ENCODE measurements at places on chromosomes 7 and 10. TPM values are rescaled to one million over a fixed set of nuclear protein-coding genes. Genes with fewer than 3 reads are reported as not detected.

The APBB1IP gene
- total RNA-seq, result 5.9 TPM

GRCh38 chr10:63481815-63482421 lies 16.1 kb upstream of the JMJD1C start:
- DNase-seq, result peak; percentile 16

- no peak for DNase-seq
Observed at GRCh38 chr7:65609131-65609530, 235.5 kb downstream of the ZNF92 start.

- DNase-seq, result no peak
Observed at GRCh38 chr10:45371560-45371959, 2.5 kb upstream of the ALOX5 start.

DNA sequence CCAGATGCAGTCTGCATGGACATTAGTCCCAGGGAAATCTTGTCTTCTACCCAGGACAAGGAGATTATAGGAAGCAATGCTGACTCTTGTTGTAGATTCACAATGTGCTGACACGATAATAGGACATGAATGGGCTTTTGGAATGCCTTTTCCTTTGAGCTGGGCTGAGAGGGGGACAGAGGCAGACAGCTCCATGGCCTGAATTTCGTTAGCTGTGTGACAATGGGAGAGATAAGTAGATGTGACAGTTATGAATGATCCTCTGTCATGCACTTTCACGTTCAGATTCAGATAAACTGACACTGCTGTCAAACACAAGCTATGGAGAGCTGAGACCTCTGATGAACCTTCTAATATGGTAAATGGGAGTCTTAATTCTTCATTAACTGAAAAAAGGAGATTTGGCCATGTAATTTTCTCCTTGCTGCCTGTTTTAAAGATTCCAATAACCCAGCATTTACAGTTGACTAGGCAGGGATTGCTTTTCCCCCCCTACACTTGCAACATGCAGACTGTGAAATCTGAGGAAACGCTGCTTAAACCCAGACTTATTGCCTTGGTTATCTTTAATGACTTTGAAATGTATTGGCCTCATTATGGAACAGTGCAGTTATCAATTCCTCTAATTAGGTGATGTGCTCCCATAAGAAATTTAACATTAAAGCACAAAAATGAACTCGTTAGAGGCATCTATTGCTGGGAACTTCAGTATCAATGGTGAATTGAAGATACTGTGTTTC lies 669.3 kb downstream of the AUTS2 start:
- no peak for DNase-seq

GRCh38 chr10:78281627-78282026 lies 248.0 kb downstream of the RPS24 start:
- DNase-seq, result no peak

The CH25H gene
- total RNA-seq, result not detected

The STOX1 gene
- 0.09 TPM for total RNA-seq

DNA sequence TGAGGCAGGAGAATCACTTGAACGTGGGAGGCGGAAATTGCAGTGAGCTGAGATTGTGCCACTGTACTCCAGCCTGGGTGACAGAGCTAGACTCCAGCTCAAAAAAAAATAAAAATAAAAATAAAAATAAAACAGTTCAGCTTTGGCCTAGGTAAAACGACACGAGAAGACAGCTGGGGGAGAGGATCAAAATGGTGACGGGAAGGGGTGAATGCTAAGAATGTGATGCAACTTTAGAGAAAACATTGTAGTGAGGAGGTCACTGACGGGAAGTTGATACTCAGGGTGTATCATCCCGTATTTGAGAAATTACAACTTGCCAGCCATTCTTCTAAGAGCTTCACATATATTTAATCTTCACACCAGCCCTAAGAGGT lies 1.1 kb downstream of the NDST2 start:
- peak; percentile 33 for DNase-seq

The NYAP1 gene
- 0.81 TPM for total RNA-seq

GRCh38 chr10:79185067-79185774 lies 116.5 kb downstream of the ZMIZ1 start:
- DNase-seq, result peak; percentile 34

- DNase-seq, result no peak
Observed at GRCh38 chr10:73167458-73167782, 388 bp downstream of the ECD start.

DNA sequence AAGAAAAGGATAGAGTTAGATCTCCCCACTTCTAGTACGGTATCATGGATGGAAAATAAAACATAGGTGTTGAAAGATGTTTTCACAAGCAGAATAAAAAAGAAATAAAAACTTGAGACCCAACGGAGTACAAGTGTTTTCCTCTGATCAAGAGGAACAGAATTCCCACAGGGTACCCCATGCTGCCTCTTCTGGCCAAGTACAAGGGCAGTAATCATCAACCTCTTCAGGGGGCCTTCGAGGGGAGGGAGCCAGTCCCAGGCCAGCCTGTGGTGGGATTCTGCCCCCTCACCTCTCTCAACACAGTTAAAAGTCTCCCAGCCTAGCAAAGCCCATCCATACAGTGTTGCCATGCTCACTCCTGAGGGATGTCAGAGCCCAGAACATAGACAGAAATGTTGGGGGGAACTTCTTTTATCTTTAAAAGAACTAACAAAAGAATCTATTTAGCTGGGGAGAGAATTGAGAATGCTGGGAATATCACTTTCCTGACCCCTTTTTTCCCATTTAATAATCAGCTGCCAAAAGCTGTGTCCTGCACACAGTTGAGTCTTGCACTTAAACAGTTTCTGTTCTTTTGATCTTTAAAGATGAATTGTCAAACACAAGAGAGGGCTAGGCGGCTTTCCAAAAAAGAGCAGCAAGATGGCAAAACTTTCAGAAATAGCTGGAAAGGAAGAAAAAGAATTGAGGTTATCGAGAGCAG lies 101.7 kb downstream of the PTN start:
- no peak for DNase-seq

GRCh38 chr7:138395763-138396162 lies 64.3 kb upstream of the TRIM24 start:
- DNase-seq, result no peak

GRCh38 chr10:28200775-28201174 lies 102.1 kb downstream of the MPP7 start:
- DNase-seq, result no peak

- DNase-seq, result no peak
Observed at GRCh38 chr10:35874311-35875015, 232.4 kb upstream of the FZD8 start.

GRCh38 chr10:71128311-71128980 lies 83.9 kb upstream of the UNC5B start:
- peak; percentile 52 for DNase-seq

The ITPRID1 gene
- not detected for total RNA-seq

DNA sequence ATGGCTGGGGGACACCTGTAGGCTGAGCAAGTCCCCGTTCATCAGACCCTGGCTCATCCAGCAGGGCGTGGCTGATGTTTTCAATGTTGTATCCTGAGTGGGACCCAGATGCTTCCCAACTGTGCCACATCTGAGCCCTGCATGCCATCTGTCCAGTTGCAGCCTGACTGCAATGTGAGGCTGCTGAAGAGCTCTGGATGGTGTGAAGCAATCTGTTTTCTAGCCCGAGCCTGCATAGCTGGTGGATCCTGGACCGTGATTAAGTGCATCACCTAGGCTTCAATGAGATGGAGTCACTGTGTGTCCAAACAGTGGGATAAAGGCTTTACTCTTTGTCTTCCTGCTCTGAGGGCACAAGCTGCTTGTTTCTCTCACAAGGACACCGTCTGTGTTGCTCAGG lies 99.8 kb downstream of the TCF7L2 start:
- no peak for DNase-seq

The CALHM1 gene
- not detected for total RNA-seq

- no peak for DNase-seq
Observed at GRCh38 chr7:135075716-135076115, 72.2 kb upstream of the TMEM140 start.

GRCh38 chr7:4479367-4480039 lies 202.6 kb upstream of the FOXK1 start:
- DNase-seq, result no peak

- no peak for DNase-seq
Observed at GRCh38 chr10:43688348-43688892, 39.7 kb upstream of the ZNF32 start.

DNA sequence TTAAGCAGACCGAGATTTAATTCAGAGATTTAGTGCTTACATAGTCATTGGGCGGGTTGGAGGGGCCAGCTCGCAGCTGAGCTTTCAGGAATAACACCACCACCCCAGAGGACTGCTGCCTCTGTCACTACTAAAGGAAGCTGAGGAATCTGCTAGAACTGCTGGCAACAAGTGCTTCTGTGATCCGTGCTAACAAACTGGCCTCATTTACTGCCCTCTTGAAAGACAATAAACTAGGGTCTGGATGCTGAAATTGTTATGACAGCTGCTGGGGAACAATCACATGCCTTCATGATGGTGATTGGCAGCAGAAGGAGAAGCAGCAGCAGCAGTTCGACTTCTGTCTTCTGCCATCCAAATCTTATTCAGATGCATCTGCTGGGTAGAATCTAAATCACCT lies 285.5 kb upstream of the TAC1 start:
- DNase-seq, result no peak

DNA sequence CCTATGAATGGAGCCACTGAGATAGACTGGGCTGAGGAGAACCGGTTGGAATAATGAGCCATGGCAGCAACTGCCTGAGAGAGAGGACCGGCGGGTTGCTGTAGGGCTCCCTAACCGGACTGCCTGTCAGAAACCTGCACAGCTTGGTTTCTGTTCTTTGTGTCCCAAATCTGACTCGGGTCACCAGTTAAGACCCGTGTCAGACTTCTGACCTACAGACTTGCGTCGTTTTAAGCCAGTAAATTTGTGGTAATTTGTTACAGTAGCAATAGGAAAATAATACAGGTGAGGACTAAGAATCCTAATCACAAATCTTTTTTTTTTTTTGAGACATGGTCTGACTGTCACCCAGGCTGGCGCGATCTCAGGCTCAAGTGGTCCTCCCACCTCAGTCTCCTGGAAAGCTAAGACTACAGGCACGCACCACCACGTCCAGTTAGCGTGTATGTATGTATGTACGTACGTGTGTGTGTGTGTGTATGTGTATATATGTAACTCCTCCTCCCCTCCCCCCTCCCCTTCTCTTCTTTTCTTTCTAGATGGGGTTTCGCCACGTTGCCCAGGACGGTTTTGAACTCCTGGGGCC lies 672 bp upstream of the DDX56 start:
- DNase-seq, result no peak

GRCh38 chr10:52453501-52453900 lies 139.4 kb downstream of the DKK1 start:
- no peak for DNase-seq

The ACTL6B gene
- total RNA-seq, result not detected
